ENCODE measurements at places on chromosomes 6 and 20. TPM values are rescaled to one million over a fixed set of nuclear protein-coding genes. Genes with fewer than 3 reads are reported as not detected.
A peak's percentile ranks its signal among the peaks of the same experiment; 100 is the strongest.

DEFB128 gene
- not detected for total RNA-seq

SIRPD gene
- not detected for total RNA-seq

RAB44 gene
- not detected for total RNA-seq

MRPS26 gene
- 55.4 TPM for total RNA-seq

SAMD3 gene
- total RNA-seq = not detected

RIPOR3 gene
- not detected for total RNA-seq

BEND3 gene
- total RNA-seq = 2.0 TPM

TREML1 gene
- total RNA-seq = not detected

GRCh38 chr6:42450477-42451332, 1.0 kb downstream of the TRERF1 start:
- DNase-seq = no peak

DNA sequence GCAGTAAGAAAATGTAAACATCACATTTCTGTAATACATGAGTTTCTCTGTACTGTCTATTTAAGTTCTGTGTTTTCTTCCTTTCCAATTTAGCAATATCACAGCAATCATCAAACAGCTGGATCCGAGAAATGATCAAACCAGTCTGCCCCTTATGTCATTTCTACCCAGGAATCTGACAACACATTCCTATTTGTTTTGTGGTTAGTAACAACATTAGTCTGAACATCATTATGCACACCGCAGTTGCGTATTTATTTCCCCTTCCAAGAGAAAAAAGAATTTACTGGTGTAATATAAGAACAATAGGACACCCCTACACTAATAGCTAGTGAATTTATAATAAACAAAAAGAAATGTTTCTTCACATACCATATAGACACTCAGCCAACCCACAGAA, 179.5 kb downstream of the BTBD9 start:
- DNase-seq = no peak

DNA sequence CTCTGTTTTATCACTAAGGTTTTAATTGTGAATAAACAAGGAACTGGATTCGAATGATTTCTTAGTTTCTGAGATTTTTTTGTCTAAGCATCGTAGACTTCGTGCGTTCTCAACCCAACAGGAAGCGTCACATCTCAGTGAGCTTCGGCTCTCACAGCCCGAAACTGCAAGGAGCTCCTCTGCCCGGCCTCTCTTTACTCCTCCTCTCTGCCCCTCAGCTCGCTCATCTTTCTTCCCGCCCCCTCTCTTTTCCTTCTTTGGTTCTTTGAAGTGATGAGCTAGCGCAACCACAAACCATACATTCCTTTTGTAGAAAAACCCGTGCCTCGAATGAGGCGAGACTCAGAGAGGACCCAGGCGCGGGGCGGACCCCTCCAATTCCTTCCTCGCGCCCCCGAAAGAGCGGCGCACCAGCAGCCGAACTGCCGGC, 480 bp upstream of the NT5E start:
- DNase-seq = no peak

DNA sequence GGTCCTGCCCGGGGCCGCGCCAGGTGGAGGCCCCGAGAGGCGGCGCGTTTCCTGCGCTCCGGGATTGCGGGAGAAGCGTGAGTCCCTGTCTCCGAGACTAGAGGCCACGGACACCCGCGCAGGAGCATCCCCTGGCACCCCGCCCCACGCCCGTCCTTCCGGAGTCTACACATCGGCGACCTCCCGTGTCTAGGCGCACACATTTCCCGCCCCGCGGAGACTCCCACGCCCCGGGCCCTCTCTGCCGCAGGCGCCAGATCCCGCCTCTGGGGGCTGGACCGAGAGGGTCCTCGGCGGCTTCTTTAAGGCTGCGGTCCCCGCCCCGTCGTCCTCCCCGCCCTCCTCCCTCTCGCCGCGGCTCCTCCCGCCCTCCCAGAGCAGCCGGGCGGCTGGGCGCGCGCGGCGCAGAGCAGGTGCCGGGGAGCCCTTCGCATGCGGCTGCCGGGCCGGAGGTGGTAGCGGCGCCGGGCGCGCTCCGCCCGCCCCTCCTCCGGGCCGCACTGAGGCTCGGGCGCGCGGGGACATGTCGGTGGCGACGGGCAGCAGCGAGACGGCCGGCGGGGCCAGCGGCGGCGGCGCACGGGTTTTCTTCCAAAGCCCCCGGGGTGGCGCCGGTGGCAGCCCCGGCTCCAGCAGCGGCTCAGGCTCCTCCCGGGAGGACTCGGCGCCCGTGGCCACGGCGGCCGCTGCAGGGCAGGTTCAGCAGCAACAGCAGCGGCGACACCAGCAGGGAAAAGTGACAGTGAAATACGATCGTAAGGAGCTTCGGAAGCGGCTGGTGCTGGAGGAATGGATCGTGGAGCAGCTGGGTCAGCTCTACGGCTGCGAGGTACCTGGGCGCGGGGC, at the start of gene PPP1R14C:
TSS of gene PPP1R14C (plus strand) at position 375 of the 846 bp plus-strand sequence. CDS start at position 524, 149 bp downstream.
- DNase-seq = no peak

GRCh38 chr20:12255461-12255970, 337.8 kb downstream of the BTBD3 start:
- DNase-seq = no peak

DNA sequence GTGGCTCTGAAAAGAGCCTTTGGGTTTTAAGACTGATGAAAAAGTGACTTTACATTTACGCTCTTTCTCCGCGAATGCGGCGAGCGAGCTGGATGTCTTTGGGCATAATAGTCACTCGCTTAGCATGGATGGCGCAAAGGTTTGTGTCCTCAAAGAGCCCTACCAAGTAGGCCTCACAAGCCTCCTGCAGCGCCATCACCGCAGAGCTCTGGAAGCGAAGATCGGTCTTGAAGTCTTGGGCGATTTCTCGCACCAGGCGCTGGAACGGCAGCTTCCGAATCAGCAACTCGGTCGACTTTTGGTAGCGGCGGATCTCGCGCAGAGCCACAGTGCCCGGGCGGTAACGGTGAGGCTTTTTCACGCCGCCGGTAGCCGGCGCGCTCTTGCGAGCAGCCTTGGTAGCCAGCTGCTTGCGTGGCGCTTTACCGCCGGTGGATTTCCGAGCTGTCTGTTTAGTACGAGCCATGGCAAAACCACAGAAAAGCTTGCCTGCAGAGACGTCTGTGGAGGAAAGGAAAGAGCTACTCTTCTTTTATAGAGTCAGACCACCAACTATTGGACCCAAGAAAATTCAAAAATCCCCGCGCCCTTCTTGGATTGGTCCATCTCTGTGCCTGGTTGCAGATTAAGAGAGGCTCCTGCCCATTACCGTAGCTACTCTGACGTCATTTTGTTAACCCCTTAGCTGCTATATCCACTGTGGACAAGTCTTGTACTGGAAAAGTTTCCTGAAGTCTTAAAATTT, 55.5 kb upstream of the HFE start:
- no peak for DNase-seq

- no peak for DNase-seq
These were observed 20.8 kb downstream of the PLCG1 start for GRCh38 chr20:41158082-41158625.

DNA sequence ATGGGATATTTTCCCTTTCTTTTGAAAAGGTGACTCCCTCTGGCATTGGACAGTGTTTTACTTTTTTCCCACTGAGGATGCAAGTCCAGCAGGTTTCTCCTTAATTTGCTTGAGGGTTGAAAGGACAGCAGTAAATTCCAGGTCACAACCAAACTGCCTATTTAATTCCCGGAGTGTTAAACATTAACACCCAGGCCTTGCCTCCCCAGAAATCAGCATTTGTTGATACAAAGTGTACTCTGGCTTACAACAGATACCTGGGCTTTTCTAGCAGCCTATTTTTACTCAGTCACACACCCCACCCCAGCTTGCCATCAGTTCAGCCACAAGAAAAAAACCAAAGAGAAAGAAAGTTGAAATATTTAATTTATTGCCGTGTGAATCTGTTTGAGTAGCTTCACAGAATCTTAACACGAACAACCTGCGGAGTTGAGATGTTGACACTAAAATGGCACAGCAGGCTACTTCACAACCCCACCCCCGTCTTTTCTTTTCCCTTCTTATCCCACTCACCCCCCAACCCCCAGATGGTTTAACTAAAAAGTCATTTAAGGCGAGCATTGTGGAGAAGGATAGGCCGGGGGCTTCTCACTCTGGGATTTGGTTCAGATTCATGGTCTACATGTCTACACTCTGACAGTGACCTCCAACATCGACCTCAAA, 45.7 kb downstream of the MYLIP start:
- DNase-seq = no peak

- DNase-seq = no peak
These were observed 235.4 kb upstream of the BTBD3 start for GRCh38 chr20:11682285-11682684.

DNA sequence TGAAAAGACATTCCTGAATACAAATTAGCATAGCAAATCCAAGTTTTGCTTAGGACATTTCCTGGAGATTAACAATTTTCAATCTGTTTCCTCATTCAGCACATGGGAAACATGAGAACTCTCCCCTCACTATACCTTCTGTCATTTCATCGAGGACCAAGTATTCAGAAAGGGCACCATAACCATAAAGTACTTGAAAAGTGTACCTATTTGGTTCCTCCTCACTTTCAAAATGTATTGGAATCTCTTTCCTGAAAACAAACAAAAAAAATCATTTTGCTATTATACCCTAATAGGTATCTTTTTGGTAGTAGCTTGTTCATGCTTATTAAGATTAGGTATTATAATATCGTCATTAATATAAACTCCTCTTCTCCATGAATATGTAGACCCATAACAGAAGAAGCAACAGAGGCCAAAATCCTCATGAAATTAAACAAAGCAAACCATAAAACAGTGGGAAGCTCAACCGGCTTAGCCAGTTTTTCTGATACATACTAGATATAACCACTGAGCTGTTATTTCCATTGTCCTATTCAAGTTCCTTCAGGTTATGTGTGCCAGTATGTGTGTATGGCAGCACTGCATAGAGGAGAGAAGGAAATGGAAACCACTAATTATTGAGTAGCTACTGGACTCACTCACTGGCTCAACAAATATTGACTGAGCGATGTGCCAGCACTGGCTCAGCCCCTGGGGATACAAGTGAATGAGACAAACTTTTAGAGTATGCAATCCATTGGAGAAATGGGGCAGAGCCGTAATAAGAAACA, 274.0 kb downstream of the MAFB start:
- DNase-seq = no peak

- DNase-seq = no peak
These were observed 145.6 kb upstream of the MANEA start for GRCh38 chr6:95431637-95432228.

DNA sequence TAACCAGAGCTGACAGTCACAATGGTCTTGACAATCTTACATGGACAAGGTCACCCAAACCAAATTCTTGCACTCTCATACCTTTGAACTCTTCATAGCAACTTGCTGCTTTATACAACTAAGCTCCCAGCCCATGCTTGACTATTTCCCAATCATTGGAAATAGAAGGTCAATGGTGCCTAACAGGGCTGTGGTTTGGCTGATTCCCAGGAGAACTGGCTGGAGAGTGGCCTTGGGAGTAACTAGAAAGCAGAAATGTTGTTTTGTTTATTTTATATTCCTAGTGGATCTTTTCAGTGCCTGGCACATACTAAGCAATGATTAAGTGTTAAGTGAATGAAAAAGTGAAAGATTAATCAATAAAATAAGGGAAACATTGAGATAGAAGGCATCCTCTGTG, 3.0 kb downstream of the SPINT4 start:
- DNase-seq = no peak

DNA sequence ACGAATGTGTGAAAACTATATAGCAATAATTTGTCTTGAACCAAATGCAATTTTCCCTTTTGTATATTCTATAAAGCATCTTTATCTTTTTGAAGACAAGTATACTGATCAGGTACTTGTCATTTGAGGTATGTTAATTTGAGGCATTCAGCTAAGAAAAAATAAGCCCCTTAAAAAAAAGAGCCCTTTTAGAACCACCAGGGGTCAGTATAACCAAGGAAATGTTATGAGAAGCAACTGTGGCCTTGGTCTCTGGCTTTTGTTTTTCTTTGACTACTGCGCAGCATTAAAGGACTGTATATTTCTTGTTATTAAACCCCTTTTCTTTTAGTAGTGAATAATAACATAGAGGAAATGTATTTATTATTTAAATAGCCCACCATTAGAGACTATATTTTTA, 43.1 kb downstream of the CD109 start:
- DNase-seq = peak; percentile 17

DNA sequence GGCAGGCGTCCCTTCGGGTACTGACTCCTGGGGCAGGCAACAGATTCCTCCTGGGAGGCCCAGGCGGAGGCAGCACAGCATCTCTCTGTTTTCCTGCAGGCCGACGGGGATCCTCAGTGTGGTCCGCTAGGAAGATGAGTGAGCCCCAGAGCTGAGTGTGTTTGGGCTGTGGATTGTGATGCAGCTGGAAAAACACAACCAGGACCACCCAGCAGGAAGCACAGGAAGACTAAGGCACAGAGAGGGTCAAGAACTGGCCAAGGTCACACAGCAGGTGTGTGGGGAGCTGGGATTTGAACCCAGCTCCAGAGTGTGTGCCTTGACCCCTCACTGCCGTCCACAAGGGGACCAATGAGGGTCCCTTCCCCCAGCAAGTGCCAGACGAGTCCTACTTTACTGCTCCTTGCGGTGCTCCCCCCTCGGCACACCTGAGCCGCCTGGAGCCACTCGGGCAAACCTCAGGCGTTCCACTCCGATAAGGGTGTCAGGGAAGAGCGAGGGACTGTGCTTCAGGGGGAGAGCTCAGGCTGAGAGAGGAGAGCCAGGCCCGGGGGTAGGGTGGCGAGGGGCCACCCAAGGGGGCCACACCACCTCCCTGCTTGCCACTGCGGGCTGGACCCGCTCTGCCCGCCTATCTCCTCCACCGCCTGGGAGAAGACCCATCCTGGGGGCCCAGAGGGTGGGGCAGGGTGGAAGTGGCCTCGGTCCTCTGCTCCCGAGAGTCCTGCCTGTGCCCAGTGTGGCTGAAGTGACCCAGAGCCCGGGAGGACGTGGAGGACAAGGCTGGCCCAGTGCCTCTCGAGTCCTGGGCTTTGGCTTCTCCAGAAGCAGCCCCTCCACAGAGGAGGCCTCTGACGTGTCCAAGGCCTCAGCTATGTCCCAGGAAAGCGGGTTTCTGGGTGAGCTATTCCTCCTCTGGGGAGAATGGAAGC, 63.3 kb downstream of the YTHDF1 start:
- no peak for DNase-seq

DNA sequence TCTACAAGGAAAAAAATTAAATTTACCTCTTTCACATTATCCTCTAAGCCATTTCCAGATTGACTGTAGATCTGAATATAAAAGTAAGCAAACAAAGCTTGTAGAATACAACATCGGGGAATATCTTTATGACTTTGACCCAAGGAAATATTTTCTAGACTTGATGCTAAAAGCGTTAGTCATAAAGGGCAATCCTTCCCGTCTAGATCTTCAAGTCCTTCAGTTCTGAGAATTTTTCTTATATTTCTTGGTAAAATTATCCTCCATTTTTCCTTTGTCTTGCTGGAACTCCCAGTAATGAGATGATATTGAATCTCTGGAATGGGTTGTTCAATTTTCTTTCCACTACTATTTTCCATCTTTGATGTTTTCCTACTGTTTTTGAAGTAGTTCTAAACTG, 77.8 kb upstream of the ZNF184 start:
- no peak for DNase-seq

DNA sequence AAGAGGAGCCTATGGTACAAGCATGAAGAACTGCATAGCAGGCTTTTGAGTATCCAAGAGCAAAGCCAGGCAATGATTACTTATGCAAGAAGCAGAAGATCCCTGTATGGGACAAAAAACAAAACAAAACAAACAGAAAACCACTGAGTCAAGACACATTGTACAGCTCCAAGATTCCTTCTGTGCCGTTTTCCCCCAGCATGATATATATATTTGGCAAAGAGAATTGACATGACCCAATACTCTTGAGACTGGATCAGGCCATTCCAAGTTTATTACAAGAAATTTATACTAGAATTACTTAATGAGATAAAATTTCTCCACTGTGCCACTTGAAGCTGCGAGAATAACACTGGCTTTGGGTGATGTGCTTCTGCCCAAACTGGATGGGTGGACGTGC, 65.5 kb downstream of the TRMT11 start:
- no peak for DNase-seq

- DNase-seq = no peak
These were observed 42.0 kb downstream of the SOBP start for GRCh38 chr6:107531868-107532267.

Measured in pulmonary artery endothelial cell (primary cell).